ENCODE measurements at places on chromosomes 5 and 9. TPM values are rescaled to one million over a fixed set of nuclear protein-coding genes. Genes with fewer than 3 reads are reported as not detected.

GRCh38 chr5:102857076-102857818, 102.1 kb downstream of the PAM start:
- no peak for DNase-seq

DNA sequence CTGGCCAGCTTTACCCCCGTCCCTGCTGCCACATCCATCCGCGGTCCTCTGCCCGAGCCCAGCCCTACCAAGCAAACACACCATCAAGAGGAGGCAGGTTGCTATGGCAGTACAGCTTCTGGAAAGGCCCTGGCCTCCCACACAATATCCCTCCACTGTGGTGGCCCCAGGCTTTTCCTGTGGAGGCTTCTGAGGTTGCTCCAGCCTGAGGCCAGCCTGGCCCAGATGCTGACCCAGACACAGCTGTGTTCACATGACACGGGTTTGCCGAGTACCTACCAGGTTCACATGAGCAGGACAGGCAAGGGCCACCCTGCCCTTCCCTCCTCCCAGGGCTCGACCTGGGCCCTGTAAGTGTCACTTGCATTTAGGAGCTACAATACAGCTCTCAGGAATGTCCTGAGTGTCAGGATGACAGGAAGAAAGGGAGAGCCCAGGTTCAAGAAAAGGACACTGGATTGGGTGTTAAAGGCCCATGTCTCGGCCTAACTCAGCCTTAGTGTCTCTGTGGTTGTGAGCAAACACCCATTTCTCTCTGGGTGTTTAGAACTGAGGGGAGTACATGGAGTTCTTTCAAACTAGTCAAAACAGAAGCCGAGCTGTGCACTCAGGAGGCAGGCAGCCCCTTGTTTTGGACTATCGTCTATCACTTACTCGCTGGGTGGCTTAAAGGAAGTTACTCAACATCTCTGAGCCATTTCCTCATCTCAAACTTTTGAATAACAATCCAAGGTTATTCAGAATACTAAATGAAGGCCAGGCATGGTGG, 40.2 kb downstream of the NAIF1 start:
- no peak for DNase-seq

DNA sequence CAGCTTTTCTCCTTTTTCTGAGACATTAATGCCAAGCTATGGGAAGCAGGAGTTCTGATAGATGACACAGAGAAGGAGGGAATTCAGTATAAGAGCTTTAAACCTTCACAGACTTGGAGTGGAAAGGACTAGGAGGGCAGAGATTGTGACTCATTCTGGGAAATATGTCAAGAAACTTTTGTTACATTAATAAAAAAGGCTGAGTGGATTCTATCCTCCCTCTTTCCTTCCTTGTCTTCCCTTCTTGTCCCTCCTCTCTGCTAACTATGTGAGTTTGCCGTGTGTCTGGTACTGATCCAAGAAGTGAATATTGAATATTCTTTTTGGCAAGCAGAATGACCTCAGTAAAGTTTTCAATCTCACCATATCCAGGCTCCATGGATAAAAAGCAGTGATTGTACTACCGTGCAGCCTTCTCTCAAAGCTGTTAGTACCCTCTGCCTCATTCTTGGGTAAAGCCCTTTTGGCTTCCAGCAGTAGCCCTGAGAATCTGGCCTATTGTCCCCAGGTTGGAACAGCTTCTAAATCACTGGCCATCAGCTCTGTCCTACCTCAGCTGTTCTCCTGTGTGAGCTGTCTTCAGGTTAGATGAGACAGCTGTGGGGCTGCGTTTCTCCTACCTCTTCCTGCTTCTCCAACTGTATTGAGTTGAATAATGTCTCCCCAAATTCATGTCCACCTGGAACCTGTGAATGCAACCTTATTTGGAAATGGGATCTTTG, 73.9 kb downstream of the ATG10 start:
- no peak for DNase-seq

GRCh38 chr9:32468740-32469139, 57.3 kb downstream of the RIGI start:
- DNase-seq, result no peak

- no peak for DNase-seq
Measured at GRCh38 chr9:114417511-114417910, 29.7 kb upstream of the AKNA start.

GRCh38 chr5:123448017-123448617, 24.9 kb upstream of the CEP120 start:
- no peak for DNase-seq

- no peak for DNase-seq
Measured at GRCh38 chr5:83485842-83486241, 14.3 kb downstream of the VCAN start.

DNA sequence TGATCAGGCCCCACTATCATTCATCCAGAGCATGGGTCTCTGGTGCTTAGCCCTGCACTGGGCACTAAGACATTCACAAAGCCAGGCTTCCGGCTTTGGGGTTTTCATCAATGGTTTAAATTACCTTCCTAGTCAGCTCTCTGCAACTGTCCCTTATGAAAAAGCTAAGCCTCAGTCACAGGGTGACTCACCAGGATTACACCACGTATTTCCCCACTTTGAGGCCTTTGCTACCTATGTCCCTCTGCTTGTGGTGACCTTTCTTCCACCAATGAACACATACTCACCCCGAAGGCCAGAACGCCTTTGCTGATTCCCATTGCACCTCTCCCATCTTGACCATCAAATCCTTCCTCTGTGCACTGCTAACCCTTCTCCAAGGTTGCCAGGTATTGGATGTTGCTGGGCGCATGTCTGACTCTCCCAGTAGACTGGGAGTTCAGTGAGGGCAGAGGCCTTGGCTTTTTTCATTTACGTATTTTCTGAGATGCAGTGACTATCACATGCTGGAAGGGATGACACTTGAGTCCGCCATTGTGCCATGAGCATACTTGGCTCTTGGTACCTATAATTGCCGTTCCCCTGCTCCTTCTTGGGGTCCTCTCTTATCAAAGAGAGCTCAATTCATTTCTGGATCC, 58.7 kb upstream of the TNFSF8 start:
- no peak for DNase-seq

GRCh38 chr5:132853323-132853722, 12.9 kb downstream of the GDF9 start:
- DNase-seq, result no peak

DNA sequence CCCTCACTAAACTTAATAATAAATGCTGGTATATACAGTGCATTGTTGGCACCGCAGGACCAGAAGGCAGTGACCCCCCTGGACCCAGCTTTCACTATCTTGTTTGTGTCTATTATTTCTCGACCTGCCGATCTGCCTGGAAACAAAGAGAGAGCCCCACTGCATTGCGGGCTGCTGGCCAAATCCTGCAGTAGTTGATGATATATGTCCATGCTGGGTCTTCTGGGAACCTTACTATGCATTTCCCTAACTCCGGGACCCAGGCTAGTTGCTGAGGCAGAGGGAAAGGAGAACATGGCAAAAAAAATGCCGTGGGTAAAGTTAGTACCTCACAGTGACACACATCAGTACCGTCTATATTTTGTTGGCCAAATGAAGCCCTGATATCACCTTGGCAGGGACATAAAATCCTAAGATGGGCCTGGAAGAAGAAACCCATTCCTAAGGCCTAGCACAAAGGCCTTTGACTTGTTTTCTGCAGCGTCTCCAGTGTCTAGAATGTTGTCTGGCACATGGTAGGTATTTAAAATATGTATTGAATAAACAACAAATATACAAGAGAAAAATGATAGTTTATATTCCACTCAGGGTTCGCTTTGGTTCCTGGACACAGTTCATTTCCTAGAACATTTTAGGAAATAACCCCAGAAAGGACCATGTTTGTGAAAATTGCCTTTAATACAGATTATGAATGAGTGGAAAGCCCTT, 46.1 kb downstream of the NMUR2 start:
- DNase-seq, result no peak

Gene SET
- 57.4 TPM for total RNA-seq

Gene RNF208
- 4.5 TPM for total RNA-seq

DNA sequence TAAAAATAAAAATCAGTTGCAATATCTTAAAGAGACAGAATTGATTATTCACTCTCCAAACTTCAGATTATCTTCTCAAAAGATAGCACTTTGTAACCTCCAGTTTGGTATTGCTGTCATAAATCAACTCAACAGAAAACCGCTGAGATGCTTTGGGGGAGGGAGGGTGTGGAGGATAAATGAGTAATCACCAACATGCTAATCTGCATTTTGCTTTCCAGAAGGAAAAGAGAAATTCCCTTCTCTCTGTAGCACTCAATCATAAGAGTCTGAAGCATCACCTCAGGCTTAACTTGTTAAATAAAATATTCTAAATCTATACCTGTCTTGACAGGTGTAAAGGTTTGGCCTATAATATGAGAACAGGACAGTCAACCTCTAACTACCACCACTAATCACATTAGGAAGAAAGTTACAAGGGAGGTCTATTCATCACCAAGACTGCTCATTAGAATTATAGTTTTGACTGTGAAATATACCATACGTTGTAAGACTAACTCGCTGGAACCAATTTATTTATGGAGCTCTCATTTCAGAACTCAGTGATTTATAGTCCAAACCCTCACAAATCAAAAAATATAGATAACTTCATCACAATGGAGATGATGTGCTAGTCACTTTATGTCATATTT, 89.0 kb downstream of the PIK3R1 start:
- DNase-seq, result no peak
